ENCODE measurements at places on chromosomes 4 and X.

DNA sequence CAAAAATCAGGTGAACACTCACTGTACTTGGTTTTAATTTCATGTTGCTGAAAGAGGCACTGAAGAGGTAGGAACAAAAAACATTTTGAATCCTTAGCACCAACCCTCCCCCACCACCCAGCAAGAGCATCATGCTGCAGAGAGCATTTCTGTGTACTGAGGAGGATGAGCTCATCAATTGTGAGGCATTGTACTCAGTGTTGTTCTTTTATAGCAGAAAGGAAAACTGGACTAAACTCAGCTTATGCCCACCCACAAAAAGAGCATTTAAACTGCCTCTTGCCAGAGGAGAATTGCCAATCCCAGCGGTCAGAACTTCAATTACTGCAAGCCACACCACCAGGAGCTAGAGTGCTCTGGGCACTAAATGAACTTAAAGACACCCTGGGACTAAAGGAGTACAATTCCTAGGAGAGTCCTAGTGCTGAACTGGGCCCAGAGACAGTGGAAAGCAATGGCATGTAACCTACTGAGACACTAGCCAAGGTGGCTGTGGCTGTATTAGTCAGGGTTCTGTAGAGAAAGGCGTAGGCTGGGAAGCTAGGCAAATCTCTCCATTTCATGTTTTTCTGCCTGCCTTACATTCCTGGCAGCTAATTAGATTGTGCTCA is 280.7 kb upstream of the KLHL4 start:
- DNase-seq = no peak

- DNase-seq = no peak
These were observed 41.3 kb upstream of the MTMR1 start for GRCh38 chrX:150651906-150652305.

DNA sequence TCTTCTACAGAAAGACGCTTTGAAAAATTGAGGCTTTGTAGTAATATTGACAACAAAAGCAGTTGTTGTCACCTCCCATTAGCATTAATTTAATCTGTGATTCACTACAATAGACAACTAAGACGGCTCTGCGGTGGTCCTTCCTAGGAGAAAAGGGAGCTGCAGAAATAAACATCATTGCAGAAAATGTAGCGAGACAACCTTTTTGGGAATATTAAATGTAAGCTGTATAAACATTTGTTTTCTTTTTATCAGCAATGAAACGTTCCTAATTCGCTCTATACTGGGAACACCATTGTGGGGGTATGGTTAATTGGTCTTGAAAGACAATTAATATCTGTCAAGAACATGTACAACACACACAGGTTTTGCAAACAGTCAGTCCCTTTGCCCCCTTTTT is 583.3 kb upstream of the TENM3 start:
- no peak for DNase-seq

DNA sequence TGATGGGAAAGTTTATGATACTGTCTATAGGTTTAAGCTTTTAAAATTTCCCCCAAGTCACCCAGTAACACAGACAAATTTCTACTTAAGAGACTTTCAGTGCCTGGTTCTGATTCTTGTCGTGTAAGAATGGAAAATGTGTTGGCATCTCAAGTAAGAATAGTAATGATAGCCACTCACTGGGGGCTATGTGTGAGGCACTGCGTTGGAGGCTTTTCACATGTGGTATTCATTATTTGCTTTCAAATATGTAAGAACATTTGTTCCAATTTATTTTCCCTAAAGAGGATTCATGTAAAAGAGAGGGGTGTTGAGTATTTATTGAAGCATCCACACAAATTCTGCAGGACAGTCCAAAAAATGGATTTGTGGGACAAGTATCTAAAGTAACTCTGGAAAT is 143.6 kb downstream of the FNIP2 start:
- DNase-seq = no peak

DNA sequence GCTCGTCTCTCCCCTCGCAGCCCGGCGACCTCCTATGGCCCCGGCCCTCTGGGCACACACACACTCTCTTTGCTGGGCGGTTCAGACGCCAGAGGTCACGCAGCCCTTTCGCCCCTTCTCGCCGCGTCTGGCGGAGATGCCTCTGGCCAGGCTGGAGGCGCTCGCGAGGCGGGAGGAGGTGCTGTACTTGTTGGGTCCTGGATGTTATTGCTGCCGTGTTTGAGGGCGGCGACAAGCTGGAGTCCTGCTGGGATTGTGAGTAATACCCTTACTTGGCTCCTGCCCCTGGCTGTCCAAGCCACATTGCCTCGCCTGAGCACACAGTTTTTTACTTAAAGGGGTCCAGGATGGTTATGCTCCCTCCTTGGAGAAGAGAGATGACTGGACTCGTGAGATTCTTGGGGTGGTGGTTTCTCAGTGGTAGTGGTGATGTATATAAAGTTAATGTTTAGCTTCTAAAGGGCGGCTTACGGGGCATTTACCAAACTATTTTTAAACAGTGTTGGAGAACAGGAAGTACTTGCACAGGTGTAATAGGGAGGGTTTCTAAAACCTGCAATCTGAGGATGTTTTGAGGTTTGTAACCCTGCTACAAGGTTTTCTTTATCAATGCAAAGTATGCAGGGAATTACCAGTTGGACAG is 572 bp downstream of the USP53 start:
- peak; percentile 65 for DNase-seq

- DNase-seq = no peak
These were observed 173.7 kb upstream of the LEF1 start for GRCh38 chr4:108342325-108342970.

DNA sequence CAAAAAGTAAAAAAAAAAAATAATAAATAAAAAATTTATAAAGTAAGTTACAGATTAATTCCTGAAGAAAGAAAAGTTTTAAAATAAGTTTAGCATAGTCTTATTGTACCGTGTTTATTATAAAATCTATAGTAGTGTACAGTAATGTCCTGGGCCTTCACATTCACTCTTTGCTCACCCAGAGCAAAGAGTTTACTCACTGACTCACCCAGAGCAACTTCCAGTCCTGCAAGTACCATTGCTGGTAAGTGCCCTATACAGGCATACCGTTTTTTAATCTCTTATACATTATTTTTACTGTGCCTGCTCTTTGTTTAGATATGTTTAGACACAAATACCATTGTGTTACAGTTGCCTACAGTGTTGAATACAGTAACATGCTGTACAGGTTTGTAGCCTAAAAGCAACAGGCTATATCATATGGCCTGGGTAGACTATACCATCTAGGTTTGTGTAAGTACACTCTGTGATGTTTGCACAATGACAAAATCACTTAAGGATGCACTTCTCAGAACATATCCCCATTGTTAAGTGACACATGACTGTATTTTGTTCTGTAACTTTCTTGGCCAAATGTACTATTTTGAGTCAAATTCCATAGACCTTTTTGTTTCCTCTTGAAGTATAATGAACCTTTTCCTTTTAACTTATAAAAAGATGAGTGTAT is 199.0 kb upstream of the NUDT6 start:
- no peak for DNase-seq

- no peak for DNase-seq
These were observed 88.3 kb downstream of the MSN start for GRCh38 chrX:65755786-65756185.

DNA sequence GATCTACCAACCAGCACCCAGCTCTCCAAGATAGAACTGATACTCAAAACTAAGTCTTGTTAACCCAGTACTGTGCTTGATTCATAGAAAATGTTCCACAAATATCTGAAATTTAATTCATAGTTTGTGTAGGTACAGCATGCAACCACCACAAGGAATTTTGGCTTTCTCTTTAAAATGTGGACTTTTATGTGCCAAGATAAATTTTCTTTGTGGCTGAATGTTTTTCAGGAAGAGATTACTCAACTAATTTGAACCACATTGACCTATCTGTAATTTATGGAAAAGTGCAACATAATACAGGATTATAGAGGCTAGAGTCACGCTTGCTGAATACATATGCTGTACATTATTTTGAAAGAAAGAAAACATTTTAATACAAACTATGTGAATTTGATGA is 730.8 kb downstream of the IL1RAPL1 start:
- no peak for DNase-seq

GRCh38 chrX:70455366-70456202 is 10.9 kb downstream of the DLG3 start:
- no peak for DNase-seq

DNA sequence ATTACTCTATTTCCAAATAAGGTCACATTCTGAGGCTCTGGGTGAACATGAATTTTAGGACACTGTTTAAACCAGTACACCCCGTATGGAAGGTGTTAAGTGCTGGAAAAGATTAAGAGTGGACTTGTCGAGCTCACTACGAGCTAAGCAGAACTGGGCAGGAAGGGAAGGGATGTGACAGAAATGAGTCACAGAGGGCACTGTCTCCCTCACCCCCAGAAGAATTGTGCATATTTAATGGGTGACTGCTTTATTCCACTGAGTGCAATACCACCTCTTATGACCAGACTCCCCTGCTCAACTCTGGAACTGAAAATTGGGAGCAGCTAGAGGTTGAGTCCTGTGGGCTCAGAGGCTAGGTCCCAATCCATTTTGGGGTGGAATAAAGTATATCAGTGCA is 187.4 kb upstream of the RPS6KA3 start:
- DNase-seq = peak; percentile 7

GRCh38 chrX:25596921-25597320 is 541.2 kb upstream of the MAGEB18 start:
- no peak for DNase-seq

GRCh38 chr4:156970501-156971164 is 966 bp downstream of the PDGFC start:
- no peak for DNase-seq

- DNase-seq = no peak
These were observed 555.9 kb upstream of the DIPK2B start for GRCh38 chrX:45756557-45756956.

DNA sequence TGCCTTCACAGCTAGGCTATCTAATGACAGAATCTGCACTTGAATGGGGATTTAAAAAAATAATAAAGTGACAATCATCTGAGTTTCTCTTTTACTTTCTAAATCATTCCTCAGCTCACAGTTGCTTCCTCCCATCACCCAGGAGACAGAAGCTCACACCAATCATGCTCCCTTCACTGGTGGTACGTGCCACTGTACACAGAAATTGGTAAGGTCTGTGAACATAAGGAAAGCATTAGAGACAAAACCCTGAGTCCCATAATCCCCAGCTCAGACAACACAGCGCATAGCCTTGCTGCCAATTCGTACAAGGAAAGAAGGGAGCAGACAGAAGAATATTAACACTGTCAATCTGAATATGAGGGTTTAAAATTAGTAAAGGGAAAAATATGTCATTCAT is 133.1 kb downstream of the IDS start:
- DNase-seq = no peak

- no peak for DNase-seq
These were observed 16.4 kb upstream of the ADD1 start for GRCh38 chr4:2827071-2827873.

GRCh38 chr4:77433418-77433733 is 172.2 kb upstream of the CXCL13 start:
- peak; percentile 25 for DNase-seq

DNA sequence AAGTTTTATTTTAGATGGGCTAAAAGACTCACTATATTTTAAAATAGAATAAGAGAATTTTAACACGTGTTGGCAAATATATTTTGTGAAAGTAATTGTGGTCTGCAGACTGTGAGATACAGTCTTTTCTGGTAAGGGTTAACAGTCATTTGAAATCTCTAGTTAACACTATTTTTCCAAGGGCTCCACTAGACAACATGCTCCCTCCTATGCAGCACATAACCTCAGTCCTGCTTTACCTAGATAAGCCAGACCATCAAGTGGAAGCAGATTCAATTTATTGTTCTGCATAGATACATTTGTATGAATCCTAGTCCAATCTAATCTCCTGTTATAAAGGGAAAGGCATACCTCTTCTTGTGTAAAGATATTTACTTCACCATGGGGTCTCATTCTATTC is 133.2 kb upstream of the CT83 start:
- no peak for DNase-seq

DNA sequence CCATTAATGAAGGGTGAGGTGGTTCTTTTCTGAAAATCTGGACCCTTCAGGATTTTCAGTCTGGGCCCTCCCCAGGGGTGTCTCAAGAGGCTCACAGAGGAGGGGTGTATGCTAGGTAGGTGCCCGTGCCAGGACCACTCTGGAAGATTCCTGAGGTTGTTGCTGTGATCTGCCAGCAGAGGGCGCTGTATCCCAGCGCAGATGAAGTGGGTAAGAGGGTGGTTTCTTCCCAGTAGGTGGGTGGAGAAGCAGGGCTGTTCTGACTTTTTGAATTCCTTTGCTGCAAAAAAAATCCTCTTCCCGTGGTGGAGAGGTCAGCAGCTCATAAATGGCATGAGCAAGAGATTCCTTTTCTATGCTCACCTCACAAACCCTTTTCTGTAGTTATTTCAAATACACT is 51.1 kb downstream of the SCML1 start:
- no peak for DNase-seq

- no peak for DNase-seq
These were observed 62.2 kb upstream of the GIMD1 start for GRCh38 chr4:106430797-106431196.

DNA sequence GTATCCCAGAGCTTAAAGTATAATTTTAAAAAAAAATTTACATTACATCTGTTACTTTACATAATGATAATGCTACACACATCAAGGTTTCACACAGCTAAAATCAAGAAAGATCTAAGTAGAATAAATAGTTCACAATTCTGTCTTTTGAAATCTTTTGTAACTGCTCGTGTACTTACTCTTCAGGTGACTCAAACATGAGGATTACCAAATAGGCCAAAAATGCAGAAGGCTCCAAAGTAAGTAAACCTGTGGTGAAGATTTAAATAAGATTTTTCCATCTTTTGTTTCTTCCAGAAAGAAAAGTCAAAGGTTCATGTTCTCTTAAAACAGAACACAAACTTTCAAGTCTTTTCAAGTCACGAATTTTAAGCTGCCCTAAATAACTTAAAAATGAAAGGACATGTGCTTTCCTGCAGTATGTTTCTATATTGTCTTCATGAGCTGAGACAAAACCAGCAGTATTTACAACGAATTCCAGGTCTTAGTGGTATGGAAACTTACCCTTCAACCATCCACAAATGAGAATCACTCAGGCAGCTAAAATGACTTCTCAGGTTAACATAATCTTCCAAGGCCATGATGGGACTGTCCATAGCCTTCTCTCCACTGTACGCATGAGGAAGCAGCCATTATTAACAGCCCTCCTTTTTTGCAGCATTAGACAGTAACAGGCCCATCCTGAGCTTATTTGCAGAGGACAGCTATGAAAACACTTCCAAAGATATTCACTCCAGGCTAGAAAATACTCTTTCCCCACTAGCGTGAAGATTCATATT is 172.8 kb upstream of the EDNRA start:
- DNase-seq = no peak

- no peak for DNase-seq
These were observed 159.9 kb downstream of the TRIML1 start for GRCh38 chr4:188299161-188299560.

DNA sequence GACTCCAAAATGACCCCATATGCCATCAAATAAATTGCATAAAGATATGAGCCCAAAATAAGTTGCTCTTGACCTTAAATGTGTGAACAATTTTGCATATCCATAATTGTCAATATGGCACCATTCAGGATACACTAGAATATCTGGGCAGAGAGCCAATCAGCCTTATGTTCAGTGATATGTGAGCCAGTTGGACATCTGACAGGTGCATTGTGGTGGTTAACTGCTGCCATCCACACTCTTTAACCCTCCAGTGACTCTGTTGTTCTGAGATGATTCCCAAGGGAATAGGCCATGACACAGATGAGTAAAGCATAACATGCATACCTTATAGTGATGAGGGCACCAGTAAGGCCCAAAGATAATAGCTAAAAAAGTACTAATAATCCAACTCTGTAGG is 500.1 kb downstream of the PCDH18 start:
- no peak for DNase-seq

GRCh38 chr4:11881364-11881763 is 452.7 kb upstream of the HS3ST1 start:
- DNase-seq = no peak

- DNase-seq = no peak
These were observed 12.2 kb downstream of the DSPP start for GRCh38 chr4:87620491-87620890.
